Stimulated activated CD4-positive, alpha-beta T cell treated with anti-CD3 and anti-CD28 coated beads, Interleukin-2, amount 100 ng/mL, for 24 hours (primary cell): ENCODE measurements at places on chromosomes 11 and 22.

- DNase-seq, result no peak
Observed at GRCh38 chr22:20653795-20654342, 120.0 kb upstream of the SERPIND1 start.

DNA sequence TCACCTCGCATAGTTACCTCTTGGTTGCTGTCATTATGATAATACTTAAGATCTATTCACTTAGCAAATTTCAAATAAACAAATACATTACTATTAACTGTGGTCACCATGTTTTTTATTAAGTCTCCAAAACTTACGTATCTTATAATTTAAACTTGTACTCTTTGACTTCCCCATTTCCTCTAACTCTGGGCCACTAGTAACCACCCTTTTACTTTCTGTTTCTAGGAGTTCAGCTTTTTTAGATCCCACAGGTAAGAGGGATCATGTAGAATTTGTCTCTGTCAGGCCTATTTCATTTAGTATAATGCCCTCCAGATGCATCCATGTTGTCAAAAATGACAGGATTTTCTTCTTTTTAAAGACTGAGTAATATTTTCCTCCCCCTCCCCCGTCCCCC is 212.4 kb upstream of the C11orf87 start:
- DNase-seq, result no peak

GRCh38 chr11:117815262-117815803 is 9.2 kb downstream of the FXYD2 start:
- peak; percentile 61 for DNase-seq

- DNase-seq, result no peak
Observed at GRCh38 chr11:62398011-62398994, 20.5 kb upstream of the SCGB1A1 start.

DNA sequence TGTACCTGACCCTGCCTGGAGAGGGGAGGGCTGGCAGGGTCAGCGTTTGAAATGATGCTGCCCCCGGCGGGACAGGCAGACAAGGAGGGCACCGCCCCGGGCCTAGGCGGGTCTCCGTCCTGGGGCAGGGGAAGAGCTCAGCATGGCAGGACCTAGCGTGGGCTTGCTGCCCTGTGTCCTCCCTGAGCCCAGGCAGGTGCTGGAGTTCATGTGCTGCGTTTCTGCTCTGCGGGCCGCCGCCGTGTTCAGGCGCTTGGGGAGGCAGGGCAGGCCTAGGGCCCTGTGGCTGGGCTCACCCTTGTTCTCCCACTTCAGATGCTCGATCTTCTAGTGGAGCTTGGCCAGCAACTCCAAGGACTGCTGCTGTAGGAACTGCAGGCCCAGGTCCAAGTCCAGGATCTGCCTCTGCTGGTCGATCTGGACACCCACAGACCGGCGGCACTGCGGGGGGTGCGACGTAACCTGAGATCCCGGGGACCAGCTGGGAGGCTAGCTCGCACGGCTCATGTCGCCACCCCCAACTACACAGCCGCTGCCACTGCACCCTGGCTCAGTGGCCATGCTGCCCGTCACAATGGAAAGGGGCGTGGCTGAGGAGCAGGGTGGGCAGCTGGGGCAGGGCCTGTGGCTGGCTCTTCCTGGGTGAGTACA is 84.4 kb downstream of the MED15 start:
- DNase-seq, result no peak

- no peak for DNase-seq
Observed at GRCh38 chr11:1467270-1467669, 19.3 kb downstream of the MOB2 start.

DNA sequence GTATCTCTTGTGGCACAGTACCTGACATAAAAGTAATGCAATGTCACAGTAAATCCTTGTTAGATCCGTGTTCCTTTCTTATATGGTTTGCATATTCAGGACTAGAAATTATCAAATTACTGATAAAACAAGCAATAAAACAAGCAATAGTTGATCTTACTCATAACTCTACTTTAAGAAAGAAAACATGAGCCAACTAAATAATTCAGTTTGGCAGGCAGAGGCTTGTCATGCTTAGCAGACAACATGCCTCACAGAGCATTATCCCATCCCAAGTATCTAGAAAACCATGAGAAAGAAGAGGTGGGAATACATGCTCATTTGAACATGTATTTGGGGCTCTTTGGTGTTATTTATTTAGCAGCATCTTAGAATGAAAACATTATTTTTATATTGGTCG is 241.9 kb downstream of the SOX6 start:
- no peak for DNase-seq

- DNase-seq, result peak; percentile 94
Observed at GRCh38 chr22:42070517-42071422, at the start of gene NAGA. TSS of gene NAGA (minus strand) at chr22:42070812. CDS start at chr22:42070297, 515 bp downstream.

DNA sequence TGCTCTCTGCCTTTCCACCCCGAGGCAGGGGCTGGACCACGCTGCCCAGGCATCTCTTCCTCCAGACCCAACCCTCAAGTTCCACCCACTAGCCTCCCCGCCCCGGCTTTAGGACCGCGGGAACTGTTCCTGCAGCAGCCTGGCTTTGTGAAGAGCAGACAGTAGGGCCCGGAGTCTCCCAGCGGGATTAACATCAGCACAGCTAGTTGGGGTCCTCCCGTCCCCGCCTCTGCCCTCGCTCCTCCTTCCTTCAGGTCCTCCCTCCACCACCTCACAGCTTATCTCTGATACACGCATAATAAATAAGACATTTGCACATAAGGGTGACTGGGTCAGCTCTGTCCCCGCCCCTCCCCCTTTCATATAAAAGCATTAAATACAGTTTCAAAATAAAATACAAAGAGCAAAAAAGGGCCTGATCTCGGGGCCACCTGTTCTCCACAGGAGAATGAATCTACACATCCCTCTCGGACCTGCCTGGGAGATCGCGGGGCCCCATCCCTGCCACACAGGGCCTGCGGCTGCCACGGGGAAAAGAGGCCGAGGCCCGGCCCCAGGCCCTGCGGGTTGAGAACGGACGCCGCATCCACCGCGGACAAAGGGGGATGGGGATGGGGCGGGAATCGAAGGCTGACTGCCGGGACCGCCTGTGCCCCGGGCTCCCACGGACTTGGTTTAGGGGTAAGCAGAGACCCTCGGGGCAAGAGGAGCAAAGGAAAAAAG is 6.5 kb downstream of the ZFTA start:
- no peak for DNase-seq

GRCh38 chr11:69037074-69037473 is 11.7 kb upstream of the TPCN2 start:
- DNase-seq, result no peak

GRCh38 chr22:27775087-27775698 is 26.4 kb downstream of the MN1 start:
- DNase-seq, result no peak

GRCh38 chr22:36546932-36547331 is 18.0 kb upstream of the EIF3D start:
- no peak for DNase-seq

DNA sequence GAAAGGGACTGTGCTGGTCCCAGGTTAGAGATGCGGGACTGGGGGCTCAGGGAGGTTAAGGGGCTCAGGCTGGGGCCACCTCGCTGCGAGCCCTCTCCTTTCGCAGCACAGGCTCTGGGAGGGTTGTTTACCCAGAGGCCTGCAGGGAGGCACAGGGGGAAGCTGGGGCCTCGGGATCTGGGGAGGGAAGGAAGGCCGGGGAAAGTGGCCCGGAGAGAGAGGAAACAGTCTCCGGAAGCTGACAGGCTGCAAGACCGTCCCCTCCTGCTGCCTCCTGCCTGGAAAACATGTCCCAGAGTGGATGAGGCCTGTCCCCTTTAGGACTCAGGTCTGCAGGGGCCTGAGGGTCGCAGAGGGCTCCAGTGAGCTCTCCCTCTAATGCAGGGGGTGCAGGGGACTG is 45.4 kb downstream of the MYO7A start:
- DNase-seq, result no peak

DNA sequence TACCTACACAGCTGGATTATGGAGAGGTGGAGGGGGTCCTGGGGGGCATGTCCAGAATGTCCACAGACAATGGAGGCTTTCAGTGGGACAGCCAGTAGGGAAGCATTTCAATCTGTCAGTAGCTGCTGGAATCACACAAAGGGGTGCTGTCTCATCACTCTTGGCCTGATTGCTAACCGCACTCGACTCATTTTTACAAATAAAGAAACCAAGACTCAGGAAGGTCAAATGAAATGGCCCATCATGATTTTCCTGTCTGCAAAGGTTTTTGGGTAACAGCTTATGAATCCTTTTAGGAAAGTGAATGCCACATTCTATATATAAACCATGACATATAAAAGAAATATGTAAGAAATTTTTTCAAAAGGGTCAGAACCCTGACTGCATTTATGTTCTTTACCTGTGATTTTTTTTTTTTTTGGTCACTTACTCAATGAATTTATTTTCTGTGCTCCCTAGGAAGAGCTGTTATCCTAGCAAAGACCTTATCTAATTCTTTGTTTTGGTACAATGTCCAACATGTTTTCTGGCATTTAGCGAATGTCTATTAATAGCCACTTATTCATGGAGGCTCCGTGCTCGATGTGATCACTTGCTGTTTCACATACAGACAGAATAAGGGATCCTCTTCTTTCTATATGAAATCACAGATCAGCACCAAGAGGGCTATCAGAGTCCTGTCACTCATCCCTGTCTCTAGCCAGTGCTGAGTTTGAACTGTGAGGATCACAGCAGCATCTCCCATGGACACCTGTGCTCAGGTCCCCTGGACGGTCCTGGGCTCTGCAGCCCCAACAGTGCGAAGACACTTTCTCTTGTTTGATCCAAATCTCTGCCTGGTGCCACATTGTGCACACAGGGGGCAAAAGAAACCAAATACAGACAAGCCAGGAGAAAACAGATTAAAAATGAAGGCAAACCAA is 979.7 kb downstream of the NTM start:
- no peak for DNase-seq

GRCh38 chr11:61163714-61164605 is 2.7 kb upstream of the VPS37C start:
- DNase-seq, result no peak

DNA sequence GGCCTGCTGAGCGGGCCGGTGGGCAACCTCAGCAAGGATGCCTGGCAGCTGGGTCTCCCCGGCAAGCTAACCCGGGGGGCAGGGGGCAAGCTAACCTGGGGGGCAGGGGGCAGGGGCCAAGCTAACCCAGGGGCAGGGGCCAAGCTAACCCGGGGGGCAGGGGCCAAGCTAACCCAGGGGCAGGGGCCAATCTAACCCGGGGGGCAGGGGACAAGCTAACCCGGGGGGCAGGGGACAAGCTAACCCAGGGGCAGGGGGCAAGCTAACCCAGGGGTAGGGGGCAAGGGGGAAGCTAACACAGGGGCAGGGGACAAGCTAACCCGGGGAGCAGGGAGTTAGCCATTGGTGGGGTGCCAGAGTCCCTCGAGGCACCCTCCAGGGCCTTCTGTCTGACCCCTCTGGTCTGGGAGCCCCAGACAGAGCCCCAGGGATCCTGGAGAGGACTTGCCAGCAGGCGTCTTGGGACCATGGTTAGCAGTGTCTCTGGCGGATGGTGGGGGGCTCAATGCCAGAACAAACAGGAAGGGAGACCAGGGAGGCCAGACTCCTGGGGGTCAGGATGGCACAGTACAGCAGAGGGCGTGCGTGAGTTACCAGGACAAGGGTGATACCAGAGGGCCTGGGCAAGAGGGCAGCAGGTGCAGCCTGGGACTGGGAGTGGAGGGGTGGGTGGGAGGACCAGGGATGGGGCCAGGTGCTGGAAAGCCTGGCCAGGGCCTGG is 16.1 kb downstream of the IGF2 start:
- no peak for DNase-seq

- DNase-seq, result no peak
Observed at GRCh38 chr11:82194521-82194920, 539.1 kb downstream of the FAM181B start.

DNA sequence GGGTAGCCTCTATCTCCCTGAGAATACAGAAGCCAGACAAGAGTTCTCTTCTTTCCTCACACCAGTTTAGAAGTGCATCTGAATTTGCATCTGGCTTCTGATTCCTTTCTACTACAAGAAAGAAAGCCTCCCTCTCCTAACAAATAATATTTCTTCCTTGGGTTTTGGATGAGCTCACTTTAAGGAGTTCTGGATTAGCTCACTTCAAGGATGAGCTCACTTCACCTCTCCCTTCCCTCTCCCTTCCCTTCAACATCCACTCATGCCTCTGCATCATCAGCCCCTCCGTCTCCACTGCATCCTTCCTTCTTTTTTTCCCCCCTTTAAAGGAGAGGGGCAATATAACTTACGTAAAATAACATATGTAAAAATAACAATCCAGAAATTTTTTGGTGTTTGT is 1.6 kb upstream of the MTNR1B start:
- DNase-seq, result no peak

GRCh38 chr22:36770513-36771231 is 5.2 kb downstream of the IFT27 start:
- DNase-seq, result no peak

GRCh38 chr11:12525466-12526055 is 148.2 kb downstream of the PARVA start:
- DNase-seq, result no peak

DNA sequence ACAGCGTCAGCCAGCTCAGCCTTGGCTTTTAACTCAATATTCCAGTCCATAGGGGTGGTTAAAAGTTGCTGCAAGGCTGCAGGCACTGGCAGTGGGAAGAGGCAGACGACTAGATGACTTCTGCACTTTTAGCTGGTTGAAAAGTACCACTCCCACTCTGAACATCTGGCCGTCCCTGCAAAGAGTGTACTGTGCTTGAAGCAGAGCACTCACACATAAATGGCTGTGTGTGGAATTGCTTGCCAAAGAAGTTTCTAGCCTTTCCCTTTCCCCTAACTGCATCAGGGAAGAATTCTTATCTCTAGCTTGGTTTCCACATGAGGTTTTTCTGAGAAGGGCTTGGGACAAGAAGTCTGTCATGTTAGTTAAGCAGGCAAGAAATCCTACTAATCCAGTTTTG is 5.1 kb upstream of the PHLDB1 start:
- no peak for DNase-seq

DNA sequence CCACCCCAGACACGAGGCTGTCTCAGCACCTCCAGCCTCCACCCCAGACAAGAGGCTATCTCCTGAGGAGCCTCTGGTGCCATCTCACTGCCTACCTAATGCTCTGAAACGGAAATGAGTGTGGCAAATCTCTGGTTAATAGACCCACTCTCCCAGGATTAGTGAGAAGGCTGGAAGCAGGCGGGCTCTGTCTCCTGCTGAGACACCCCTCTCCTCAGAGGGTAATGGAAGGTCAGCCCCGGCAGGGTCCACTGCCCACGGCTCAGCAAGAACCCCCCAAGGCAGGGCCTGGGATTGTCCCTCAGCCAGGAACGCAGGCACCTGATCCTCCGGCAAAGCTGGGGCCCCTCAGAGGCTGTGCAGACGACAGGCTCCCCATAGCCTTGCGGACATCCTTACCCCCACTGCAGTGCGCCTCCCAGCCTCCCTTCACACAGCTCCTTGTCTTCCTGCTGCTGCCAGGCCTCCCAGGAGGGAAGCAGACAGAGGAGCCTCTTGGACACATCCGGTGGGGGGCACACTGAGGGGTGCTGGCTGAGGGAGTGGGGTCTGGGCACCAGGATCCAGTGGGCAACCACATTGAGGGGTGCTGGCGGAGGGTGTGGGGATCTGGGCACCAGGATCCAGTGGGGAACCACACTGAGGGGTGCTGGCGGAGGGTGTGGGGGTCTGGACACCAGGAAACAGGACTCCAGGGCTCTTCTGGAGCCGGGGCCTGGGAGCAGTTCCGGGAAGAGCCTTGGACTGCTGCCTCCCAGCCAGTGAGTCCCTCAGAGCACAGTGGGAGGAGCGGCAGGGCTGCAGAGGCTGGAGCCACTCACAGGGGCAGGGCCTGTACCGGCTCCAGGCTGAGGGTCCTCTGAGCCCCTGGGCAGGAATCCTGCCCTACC is 13.1 kb downstream of the CHID1 start:
- no peak for DNase-seq
